ENCODE measurements at places on chromosomes 1 and 21.

DNA sequence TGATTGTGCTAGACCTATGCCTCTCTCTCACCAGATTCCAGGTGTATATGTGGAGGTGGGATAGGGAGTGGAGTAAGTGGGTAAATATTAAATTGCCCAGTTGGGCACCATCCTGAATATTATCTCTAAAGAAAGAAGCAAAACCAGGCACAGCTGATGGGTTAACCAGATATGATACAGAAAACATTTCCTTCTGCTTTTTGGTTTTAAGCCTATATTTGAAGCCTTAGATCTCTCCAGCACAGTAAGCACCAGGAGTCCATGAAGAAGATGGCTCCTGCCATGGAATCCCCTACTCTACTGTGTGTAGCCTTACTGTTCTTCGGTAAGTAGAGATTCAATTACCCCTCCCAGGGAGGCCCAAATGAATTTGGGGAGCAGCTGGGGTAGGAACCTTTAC lies at the start of gene FCER1A:
Gene FCER1A (plus strand): TSS at position 242 of the 400 bp plus-strand sequence. CDS start 29 bp downstream, at position 271.
- DNase-seq, result no peak

DNA sequence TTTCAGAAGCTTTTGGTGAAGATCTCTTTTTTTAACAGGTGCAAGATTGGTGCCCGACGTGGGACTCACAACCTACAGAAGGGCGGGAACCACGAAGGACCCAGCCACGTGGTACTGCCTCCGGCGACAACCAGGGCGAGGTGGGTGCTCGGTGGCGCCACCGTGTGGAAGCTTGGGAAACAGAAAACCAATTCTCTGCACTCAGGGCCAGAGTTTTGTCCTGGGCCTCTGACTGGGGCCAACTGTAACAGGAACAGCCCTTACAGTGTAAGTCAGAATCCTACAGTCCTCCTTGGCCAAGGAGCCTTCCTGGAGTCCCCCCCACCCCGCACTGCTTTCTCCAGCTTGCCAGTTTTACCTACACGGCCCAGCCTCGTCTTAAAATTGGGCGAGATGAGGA lies 11.6 kb upstream of the S100A7A start:
- DNase-seq, result peak; percentile 44

DNA sequence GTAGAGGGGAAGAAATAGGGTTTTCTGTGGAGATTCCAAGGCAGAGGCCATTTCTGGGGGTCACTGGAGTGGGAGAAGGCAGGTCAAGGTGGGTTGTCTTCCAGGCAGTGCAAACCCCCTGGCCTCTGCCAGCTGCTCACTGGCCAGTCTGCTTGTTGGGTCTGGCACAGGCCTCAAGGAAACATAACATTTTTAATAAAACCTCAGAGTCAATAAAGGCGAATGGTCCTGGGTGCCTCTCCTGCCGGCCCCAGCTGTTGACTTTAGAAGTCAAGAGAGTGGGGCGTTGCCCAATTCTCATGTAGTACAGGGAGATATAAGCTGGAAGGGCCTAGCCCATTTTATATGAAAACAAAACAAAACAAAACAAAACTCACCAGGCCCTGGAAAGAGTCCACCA lies 36.6 kb downstream of the RUNX3 start:
- no peak for DNase-seq

DNA sequence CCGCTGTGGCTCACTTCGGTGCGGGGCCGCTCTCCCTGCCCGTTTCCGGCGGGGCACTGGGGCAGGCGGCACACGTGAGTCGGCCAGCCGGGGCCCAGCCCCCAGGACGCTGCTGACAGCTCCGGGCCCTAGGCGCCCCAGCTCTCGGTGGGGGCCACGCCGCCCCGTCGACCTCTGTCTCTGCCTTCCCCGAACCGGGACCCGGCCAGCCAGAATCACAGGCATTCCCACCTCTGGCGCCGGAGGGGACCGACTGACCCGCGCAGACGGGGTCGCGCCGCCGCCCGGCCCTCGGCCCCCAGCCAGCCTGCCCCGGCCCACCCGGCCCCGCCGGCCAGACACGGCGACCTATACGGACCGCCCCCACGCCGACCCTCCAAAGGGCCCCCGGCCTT lies 755 bp downstream of the SCMH1 start:
- DNase-seq, result peak; percentile 8

GRCh38 chr1:179313004-179313403 lies 19.4 kb downstream of the SOAT1 start:
- no peak for DNase-seq

DNA sequence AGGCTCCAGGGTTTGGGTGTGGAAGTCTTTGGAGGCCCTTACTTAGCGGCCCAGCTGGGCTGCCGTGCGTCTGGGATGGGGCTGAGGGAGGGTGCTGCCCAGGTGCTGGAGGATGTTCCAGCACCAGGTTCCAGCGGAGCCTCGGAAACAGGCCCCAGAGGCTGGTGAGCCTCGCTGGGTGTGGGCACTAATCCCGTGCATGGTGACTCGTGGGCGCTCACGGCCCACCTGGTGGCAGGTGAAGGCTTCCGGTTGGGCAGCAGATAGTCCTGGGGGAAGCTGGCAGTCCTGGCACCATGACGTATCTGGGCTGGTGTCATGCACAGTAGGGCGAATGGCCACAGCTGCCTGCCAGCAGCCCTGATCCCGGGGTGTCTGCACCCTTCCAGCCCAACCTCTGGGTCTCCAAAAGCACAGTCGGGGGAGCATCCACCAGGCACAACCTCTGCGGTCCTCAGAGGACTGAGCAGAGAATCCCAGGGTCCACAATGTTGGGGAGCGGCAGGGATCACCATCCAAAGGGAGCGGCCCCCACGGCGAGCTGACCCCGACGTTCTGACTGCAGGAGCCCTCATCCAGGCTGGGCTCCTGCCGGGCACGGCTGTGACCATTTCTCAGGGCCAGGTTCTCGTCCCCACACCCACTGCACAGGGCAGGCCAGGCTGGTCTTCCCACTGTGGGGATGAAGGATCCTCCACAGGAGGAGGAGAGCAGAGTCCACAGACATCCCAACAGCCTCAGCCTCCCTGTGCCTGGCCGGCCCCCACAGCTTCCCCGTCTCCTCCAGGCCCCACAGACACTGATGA lies 25.3 kb downstream of the FTCD start:
- no peak for DNase-seq

DNA sequence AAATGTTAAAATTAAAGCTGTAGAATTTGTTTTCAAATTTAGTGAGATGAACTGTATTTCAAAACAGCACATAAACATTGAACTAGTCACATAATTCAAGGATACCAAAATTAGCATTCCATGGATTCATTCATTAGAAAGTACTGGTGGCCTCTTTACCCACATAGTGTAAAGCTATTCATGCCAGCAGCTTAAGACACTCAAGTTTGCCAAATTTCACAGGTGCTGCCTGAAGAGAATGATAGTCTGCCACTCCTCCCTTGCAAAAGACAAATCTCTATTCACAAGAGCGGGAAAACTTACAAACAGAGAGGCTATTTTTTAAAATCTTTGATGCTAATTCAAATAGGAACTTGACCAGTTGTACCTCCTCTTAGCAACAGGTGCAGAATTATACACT lies 337.0 kb downstream of the BRINP3 start:
- DNase-seq, result no peak

DNA sequence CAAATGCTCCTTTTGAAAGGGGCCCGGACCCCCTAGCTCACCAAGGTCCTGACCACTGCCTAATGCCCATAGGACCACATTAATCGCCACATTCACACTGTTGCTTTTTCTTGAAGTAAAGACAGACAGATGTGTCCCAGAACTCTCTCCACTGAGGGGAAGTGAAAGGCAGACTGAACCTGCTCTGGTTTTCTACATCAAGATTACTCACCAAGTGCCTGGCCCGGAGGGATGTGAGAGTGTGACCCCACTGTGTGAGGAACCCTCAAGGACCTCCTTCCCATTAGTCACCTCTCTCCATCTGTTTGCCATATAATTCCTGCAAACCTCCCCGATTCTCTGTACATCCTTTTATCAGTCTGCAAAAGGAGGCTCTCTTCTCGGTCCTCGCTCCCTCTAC lies 381.5 kb downstream of the OMA1 start:
- no peak for DNase-seq

DNA sequence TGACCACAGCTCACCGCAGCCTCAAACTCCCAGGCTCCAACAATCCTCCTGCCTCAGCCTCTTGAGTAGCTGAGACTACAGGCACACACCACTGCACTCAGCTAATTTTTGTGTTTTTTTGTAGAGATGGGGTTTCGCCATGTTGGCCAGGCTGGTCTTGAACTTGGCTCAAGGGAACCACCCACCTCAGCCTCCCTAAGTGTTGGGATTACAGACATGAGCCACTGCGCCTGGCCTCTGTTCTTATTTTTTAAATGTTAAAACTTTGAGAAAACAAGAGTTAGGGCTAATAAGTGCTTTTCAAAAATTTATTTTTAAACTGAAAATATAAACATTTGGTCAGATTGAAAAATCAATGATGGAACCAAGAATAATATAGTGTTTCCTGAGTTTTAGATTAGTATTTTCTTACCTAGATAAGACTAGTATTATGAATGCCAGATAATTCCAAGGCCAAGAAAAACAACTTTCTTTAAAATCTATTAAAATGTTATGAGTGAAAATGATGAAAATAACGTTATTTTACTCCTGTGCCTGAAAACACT lies 66.2 kb upstream of the S1PR1 start:
- DNase-seq, result no peak

DNA sequence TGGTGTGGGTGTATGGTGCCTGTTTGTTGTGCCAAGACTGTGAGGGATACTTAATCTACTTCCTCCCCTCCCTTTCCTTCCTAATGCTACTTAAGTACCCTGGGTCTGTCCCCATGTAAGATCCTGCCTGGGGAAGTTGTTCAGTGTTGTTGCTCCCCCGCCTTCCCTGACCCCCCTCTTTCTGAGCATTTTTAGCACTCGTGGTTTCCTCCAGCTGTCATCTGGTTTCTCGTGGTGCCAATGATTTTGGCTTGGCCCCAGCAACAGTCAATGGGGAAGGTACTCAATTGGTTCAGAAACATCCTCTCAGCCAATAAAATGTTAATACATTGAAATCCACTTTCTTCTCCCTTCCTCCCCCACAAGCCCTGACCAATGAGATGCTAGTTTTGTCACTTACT lies 8.0 kb upstream of the B4GALT3 start:
- peak; percentile 88 for DNase-seq

DNA sequence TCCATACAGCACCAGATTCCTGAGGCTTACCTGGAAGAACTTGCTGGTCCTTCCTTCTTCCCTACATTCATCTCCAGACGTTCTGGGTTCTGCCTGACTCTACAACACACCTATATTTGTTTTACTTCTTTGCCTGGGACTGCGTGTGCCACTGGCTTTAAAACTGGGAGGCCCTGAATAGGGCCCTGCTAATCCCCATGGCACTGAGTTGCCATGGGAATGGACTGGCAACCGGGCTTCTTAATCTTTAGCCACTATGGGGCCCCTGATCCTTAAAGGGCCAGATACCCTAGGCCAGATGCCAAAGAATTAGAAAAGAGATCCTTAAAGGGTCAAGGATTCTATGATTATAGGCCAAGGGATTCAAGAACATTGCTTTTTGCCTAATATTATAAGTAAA lies 24.4 kb upstream of the CADM3 start:
- no peak for DNase-seq

GRCh38 chr1:190688096-190688495 lies 210.4 kb upstream of the BRINP3 start:
- DNase-seq, result no peak

DNA sequence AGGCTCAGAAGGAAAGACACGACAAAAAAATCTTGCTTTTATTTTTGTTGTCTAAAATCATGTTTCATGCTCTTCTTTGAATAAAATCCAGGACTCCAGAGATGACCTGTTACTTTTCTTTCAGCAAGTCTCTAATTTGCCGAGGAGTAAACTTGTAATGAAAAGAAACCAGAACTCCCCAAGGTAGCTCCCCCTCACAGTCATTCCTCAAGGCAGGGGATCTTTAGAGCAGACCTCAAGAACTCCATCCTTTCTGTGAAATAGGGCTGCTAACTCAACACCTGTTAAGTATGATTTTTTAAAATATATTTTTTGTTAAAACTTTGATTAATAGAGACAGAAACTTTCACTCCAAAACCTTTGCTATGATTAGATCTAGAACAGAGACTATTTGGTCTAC lies 82.7 kb upstream of the ABCD3 start:
- no peak for DNase-seq

GRCh38 chr21:35637431-35637830 lies 422.9 kb downstream of the SETD4 start:
- no peak for DNase-seq

DNA sequence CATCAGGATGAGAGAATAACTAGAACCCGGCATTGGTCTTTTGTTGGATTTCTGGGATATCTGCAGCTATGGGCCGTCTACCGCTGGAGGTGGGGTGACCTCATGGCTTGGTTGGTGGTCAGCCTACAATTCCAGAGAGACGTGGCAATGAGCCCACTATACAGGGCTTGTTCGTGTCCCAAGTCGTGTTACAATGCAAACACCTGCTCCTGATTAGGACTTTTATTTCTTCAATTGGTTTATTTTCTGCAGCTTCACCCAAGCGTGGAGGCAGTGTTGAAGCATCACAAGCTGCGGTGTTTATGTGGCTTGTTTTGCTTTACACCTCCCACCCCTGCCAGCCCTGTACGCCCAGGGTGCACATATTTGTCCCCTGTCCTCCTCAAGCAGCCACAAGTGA lies 211.7 kb upstream of the TMEM51 start:
- DNase-seq, result no peak

- no peak for DNase-seq
These were observed 32.3 kb downstream of the EEIG2 start for GRCh38 chr1:108592030-108592759.

DNA sequence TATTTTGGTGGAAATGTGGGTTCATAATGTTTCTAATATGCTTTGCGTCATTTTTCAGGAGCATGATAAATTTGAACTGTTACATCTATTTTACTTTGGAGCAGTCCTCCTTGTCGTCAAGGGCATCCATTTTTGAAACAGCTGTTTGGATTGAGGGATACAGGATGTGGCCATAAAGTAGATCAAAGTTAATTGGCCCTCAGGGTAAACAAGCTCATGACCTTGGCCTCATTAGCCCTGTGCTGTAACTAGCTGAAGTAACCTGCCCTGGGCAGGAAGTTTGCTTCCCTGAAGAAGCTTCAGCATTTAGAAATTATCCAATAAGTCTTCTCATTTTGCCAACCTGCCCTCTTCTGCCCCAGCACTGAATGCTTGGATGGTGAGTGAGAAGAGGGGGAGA lies 24.8 kb upstream of the RGL1 start:
- DNase-seq, result no peak

- no peak for DNase-seq
These were observed 22.5 kb downstream of the NTMT2 start for GRCh38 chr1:170168265-170168664.

- DNase-seq, result no peak
These were observed 88.6 kb upstream of the PLXNA2 start for GRCh38 chr1:208332774-208333126.
